Sciatic nerve (tissue), 2 donors: ENCODE measurements at places on chromosomes 11 and 22. TPM values are rescaled to one million over a fixed set of nuclear protein-coding genes. Genes with fewer than 3 reads are reported as not detected.

DNA sequence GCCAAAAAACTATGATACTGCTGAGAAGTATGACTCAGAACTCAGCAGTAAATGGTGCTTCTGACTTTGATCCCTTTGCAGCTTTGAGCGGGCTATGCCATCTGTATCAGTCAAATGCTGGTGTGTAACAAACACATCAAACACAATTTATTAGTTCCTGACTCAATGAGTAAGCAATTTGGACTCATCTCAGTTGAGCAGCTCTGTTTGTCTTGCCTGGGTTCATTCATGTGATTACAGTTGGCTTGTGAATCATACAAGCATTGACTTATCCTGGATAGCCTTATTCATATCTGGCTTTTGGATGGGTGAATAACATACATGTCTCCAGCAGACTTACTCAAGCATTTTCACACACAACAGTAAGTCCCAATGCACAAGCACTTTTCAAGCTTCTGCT, 858.8 kb downstream of the METTL15 start:
- DNase-seq, result no peak

GRCh38 chr22:41998361-41999261, at the start of gene WBP2NL:
WBP2NL (plus strand) TSS chr22:41998788; CDS start chr22:41998819, 31 bp downstream.
- peak; percentile 92 for DNase-seq

DNA sequence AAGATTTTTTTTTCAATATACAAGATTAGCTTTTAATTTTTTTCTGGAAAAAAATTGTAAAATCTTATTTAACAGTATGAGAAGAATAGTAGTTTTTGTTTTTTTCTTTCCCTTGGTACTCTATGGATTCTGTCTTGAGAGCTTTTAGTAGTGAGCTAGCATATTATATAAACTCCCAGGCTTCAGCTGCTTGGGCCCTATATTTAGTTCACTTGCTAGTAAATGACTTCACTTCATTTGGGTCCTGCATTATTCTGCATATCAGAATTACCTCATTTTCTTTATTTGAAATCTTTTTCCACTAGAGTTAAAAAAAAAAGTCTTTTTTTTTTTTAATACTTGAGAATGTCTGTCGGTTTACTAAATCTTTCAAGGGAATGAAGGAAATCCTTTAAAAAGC, 33.1 kb downstream of the HIPK3 start:
- DNase-seq, result no peak

DNA sequence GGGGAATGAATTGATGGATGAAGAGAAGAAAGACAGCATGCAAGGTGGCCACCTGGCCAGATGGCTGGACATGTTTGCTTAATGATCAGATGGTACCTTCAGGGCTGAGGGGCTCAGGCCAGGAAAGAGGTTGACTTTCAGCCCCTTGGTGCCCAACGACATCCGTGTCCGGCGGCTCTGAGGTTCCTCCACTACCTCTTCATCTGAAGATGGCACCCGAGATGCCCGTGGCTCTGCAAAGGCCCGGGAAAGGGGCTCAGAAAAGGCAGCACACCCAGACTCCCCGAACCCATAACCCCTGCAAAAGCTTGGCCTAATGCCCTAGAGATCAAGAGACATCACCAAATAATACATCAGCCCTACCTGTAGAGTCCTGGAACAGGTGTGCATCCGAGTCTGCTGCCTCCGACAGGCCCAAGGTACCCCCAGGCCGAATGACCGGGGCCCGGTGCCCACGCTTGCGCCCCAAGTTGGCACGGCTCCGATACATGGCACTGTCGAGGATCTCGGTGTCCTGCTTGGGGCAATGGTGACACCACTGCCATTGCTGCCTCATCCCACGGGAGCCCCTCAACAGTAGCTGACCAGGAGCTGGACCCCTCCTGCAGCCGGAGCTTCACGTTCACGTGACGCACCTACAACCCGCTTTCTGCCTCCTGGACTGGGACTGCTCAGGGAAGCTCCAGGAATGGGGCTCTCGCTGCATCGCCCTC, 22.9 kb downstream of the TNKS1BP1 start:
- DNase-seq, result no peak

GRCh38 chr11:70872955-70873735, 379.2 kb downstream of the SHANK2 start:
- DNase-seq, result no peak

Gene CRYBB3
- not detected for total RNA-seq

Gene PGR
- 2.5 TPM for total RNA-seq

Gene YPEL4
- 2.1 TPM for total RNA-seq

Gene APOA5
- total RNA-seq, result not detected
